Heart right ventricle (tissue), 16 donors: ENCODE measurements at places on chromosomes 6 and 20. TPM values are rescaled to one million over a fixed set of nuclear protein-coding genes. Genes with fewer than 3 reads are reported as not detected.

GRCh38 chr6:5163247-5163646 is 78.1 kb downstream of the PPP1R3G start:
- H3K36me3 ChIP-seq, result no peaks in the 10 kb centered on the region
- H3K27me3 ChIP-seq, result no peaks in the 10 kb centered on the region
- H3K27ac ChIP-seq, result no peak overlapping the region
- H3K4me1 ChIP-seq, result no peaks in the 10 kb centered on the region
- no peak for DNase-seq

DNA sequence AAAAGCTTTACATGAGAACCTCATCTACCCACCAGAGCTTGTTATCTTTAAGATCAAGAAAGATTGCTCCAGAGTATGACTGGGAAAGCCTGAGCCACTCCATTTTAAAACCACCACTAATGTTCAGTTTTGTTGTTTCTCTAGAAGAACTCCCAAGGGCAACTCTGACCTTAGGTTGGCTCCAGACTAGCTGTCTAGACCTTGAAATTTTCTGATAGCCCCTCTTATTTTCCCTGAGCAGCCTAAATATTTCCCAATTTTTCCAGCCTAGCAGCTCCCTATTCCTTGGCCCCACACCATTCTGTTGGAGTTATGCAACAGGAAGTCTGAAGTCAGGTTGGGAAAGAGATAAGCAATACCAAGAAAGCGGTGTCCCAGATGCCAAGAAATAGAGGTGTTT is 84.6 kb upstream of the TCF21 start:
- H3K4me1 ChIP-seq, result no peaks in the 10 kb centered on the region
- no peaks in the 10 kb centered on the region for H3K27me3 ChIP-seq
- no peaks in the 10 kb centered on the region for H3K36me3 ChIP-seq
- H3K4me3 ChIP-seq, result no peak overlapping the region
- peak; percentile 12 for DNase-seq
- no peak overlapping the region for H3K27ac ChIP-seq

The CD24 gene
- total RNA-seq, result 0.64 TPM

The TSBP1 gene
- total RNA-seq, result not detected

- no peak overlapping the region for H3K4me3 ChIP-seq
- DNase-seq, result no peak
- H3K27ac ChIP-seq, result no peak overlapping the region
- peaks cover 10% of the 10 kb centered on the region for H3K4me1 ChIP-seq
- H3K27me3 ChIP-seq, result no peaks in the 10 kb centered on the region
- no peaks in the 10 kb centered on the region for H3K36me3 ChIP-seq
Measured at GRCh38 chr6:107624541-107624940, 134.6 kb downstream of the SOBP start.

The CCR6 gene
- total RNA-seq, result not detected

The HLA-DRB1 gene
- 44.8 TPM for total RNA-seq

GRCh38 chr6:11025921-11026635 is 18.0 kb downstream of the ELOVL2 start:
- no peaks in the 10 kb centered on the region for H3K36me3 ChIP-seq
- H3K4me3 ChIP-seq, result peak overlapping the region; percentile 7
- DNase-seq, result no peak
- no peaks in the 10 kb centered on the region for H3K27me3 ChIP-seq

GRCh38 chr20:50819349-50819748 is 24.5 kb downstream of the BCAS4 start:
- no peak overlapping the region for H3K27ac ChIP-seq
- DNase-seq, result no peak
- H3K36me3 ChIP-seq, result no peaks in the 10 kb centered on the region

DNA sequence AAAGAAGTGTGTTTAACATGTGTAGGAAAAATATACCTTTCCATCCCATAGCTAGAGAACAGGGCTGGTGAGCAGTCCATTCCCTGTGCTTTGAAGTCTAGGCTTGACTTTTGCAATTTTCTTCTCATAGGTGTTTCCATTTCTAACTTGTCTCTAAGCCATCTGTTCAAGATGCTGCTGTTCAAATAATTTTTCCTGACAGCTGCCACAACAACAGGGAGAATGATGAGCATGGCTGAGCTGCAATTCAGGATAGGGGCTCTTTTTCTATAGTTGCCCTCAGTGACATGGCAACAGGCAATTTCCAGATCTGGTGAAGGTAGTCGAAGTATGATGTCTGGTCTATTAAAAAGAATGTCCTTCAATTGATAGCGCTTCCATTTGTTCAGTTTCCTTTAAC is 103.0 kb upstream of the HS3ST5 start:
- no peaks in the 10 kb centered on the region for H3K27me3 ChIP-seq
- no peak overlapping the region for H3K4me3 ChIP-seq
- no peaks in the 10 kb centered on the region for H3K36me3 ChIP-seq
- DNase-seq, result no peak
- H3K27ac ChIP-seq, result no peak overlapping the region
- H3K4me1 ChIP-seq, result no peaks in the 10 kb centered on the region

DNA sequence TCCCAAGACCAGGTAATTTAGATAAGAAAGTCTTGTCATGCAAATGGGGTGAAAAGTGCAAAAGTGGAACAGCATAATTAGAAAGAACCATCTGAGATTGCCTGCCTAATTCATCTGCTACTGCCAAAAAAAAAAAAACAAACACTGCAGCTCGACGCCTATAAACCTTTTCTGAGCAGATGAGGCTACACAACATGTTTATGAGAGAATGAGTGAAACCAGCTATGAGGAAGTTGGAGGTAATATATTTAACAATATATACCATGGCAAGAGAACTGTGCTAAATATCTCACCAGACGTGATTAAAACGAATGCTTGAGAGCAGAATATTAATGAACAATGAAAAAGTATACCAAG is 50.0 kb downstream of the LAMA4 start:
- H3K4me3 ChIP-seq, result no peak overlapping the region
- no peak overlapping the region for H3K27ac ChIP-seq
- H3K27me3 ChIP-seq, result no peaks in the 10 kb centered on the region
- peaks cover 14% of the 10 kb centered on the region for H3K36me3 ChIP-seq
- peaks cover 27% of the 10 kb centered on the region for H3K4me1 ChIP-seq

The IPCEF1 gene
- 2.2 TPM for total RNA-seq

DNA sequence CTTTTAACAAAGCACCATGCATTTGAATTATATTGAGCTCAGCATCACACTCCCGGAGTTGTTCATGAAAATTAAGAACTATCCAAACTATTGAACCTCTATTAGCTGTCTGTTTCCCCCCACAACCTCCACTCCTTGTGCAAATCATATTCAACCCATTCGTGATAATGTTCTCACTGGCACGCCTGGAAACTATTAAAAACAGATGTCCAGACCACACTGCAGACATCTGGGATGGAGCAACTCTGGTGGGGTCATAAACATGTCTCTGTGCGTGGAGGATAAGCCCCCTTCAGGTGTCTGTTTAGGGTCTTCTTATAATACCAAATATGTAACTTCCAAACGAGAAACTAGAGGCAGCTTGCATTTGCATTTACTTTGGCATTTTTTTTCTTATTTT is 193.7 kb downstream of the TFAP2A start:
- DNase-seq, result no peak
- H3K4me1 ChIP-seq, result no peaks in the 10 kb centered on the region
- no peaks in the 10 kb centered on the region for H3K36me3 ChIP-seq
- H3K27me3 ChIP-seq, result no peaks in the 10 kb centered on the region

The OTOR gene
- not detected for total RNA-seq

GRCh38 chr6:35158520-35158919 is 17.4 kb upstream of the TCP11 start:
- no peaks in the 10 kb centered on the region for H3K36me3 ChIP-seq
- no peak overlapping the region for H3K4me3 ChIP-seq
- no peak for DNase-seq

The LTA gene
- 0.86 TPM for total RNA-seq

DNA sequence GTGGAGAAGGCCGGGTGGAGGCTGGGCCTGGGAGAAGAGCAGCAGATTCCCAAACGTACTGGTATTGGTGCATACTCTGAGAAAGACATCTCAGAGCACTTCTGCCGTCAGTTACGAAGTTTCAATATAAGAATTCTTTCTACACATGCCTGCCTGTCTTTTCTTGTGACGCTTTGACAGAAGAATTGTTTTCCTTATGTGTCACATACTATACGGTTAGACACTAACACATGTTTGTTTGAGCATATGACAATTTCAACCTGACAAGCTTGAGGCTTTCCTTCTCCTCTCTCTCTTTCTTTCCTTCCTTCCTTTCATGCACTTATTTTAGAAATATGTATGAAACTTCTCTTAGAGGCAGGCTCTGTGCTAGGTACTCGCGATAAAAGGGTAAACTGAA is 360.0 kb downstream of the QKI start:
- no peak for DNase-seq
- H3K4me3 ChIP-seq, result no peak overlapping the region
- H3K4me1 ChIP-seq, result peaks cover 23% of the 10 kb centered on the region
- H3K27ac ChIP-seq, result no peak overlapping the region
- H3K36me3 ChIP-seq, result no peaks in the 10 kb centered on the region

The GGTLC1 gene
- not detected for total RNA-seq

The PGC gene
- not detected for total RNA-seq

DNA sequence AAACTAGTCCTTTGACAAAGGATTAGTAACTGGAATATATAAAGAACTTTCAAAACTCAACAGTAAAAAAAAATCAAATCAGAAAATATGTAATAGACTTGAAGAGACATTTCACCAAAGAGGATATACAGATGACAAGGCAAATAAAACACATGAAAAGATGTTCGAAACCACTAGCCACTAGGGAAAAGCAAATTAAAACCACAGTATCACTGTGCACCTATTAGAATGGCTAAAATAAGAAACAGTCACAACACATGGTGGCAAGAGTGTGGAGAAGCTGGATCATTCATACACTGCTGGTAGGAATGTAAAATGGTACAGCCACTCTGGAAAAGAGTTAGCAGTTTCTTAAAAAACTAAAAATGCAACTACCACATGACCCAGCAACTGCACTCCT is 14.9 kb downstream of the ZBTB2 start:
- H3K27ac ChIP-seq, result no peak overlapping the region
- DNase-seq, result no peak

The KIF13A gene
- total RNA-seq, result 85.2 TPM

The TMEM181 gene
- total RNA-seq, result 9.9 TPM

The SAPCD1 gene
- total RNA-seq, result 1.2 TPM

DNA sequence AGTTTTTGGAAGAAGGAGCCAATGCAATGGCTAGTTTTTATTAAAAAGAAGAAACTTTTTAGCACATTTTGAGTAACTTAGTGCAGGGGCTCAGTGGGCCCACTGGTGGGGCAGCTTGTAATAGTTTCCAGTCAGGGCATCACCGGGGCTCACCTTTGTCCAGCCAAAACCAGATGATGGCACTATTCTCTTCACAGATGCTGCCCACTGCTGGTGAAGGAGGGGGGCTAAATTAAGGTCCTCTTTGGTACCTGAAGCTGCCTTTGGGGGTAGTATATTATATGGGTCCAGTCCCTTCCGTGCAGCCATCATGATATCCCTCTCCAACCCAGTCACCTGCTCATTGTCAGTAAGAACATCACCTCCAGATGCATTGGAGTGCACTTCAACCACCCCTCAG is 182.9 kb downstream of the PDE7B start:
- H3K36me3 ChIP-seq, result no peaks in the 10 kb centered on the region
- DNase-seq, result no peak
- peak overlapping the region; percentile 83 for H3K27ac ChIP-seq
- H3K4me1 ChIP-seq, result peaks cover 74% of the 10 kb centered on the region
- no peaks in the 10 kb centered on the region for H3K27me3 ChIP-seq

The EEF1A2 gene
- total RNA-seq, result 1,346 TPM

- H3K4me1 ChIP-seq, result no peaks in the 10 kb centered on the region
- no peaks in the 10 kb centered on the region for H3K36me3 ChIP-seq
- no peaks in the 10 kb centered on the region for H3K27me3 ChIP-seq
- H3K4me3 ChIP-seq, result no peak overlapping the region
- H3K27ac ChIP-seq, result no peak overlapping the region
Measured at GRCh38 chr6:158358450-158359077, 46.3 kb downstream of the TULP4 start.

The ADAM33 gene
- total RNA-seq, result 13.2 TPM

The SLC22A7 gene
- 0.25 TPM for total RNA-seq

DNA sequence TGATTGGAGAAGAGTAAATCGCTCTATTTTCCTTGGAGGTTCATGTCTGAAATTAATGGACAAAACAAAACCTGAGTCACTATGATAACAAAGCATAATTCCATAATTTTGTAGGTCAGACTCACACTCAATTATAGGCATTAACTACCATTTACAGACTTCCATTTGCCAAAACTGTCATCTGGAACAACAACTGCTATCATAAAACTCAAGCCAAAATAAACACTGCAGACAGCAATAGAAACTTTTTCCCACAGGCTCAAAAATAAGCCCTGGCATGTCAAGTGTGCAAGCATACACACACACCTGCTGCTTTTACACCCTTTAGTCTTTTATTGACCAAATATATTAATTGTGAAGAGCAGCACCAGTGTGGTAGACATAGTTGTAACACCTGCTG is 7.1 kb downstream of the MRPS10 start:
- DNase-seq, result no peak
- no peak overlapping the region for H3K4me3 ChIP-seq
- no peak overlapping the region for H3K27ac ChIP-seq
- H3K27me3 ChIP-seq, result no peaks in the 10 kb centered on the region
- no peaks in the 10 kb centered on the region for H3K4me1 ChIP-seq
- peaks cover 4% of the 10 kb centered on the region for H3K36me3 ChIP-seq

DNA sequence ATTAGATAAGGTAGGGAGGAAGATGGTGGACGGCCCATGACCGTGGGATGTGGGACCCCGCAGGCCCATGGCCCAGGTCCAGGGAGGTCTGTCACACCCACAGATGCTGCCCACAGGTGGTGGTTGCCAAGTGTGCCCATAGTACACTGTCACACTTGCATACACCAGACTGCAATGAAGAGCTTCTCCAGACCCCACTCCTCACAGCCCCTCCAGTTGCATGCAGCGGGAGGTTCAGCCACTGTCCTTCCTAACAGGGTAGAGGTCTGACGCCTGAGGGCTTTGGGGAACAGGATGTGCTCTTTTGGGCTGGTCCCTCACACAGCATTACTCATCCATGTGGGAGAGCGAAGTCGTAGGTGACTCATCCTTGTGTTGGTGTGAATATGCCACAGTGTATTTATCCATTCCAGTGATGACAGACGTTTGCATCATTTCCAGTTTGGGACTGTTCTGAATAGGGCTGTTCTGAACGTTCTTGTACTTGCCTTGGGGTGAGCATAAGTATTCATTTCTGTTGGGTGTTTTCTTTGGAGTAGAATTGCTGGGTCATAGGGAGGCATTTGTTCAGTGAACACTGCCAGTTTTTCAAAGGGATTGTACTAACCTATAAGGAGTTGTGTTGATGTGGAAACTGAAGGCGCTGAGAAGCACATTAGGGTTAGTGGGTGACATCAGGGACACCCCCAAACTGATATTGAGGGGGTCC is 10.1 kb upstream of the PYGB start:
- peaks cover 25% of the 10 kb centered on the region for H3K4me1 ChIP-seq
- no peaks in the 10 kb centered on the region for H3K36me3 ChIP-seq
- H3K27me3 ChIP-seq, result no peaks in the 10 kb centered on the region
- H3K27ac ChIP-seq, result no peak overlapping the region
- no peak for DNase-seq
- H3K4me3 ChIP-seq, result no peak overlapping the region

The MCHR2 gene
- not detected for total RNA-seq

- no peaks in the 10 kb centered on the region for H3K36me3 ChIP-seq
- no peak overlapping the region for H3K27ac ChIP-seq
- H3K4me3 ChIP-seq, result no peak overlapping the region
- no peak for DNase-seq
- H3K4me1 ChIP-seq, result peaks cover 5% of the 10 kb centered on the region
Measured at GRCh38 chr6:107360476-107360875, 98.9 kb downstream of the PDSS2 start.

The CHRNA4 gene
- not detected for total RNA-seq

- no peaks in the 10 kb centered on the region for H3K36me3 ChIP-seq
- H3K27ac ChIP-seq, result no peak overlapping the region
- H3K27me3 ChIP-seq, result no peaks in the 10 kb centered on the region
Measured at GRCh38 chr6:14149739-14150130, 32.2 kb downstream of the CD83 start.

The CCN2 gene
- 50.8 TPM for total RNA-seq
